Vagina (tissue), 2 donors: ENCODE measurements at places on chromosomes 4 and X.

DNA sequence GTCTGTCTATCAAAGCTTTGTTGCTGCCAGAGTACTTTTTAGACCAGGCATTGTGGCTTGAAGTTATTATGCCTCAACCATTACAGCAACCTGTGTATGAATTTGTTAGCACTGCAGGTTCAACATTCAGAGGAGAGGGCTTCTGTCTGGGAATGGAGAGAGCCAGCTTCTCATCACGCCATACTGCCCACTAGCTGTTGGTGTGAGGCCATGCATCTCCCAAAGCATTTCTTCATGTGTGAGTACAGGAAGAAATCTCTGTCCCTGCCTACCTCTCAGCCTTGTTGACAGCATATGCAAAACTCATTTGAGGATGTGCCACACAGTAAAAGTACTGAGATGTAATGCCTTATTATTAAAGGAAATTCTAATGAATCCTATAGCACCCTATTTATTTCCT, 76.9 kb upstream of the PPARGC1A start:
- DNase-seq: no peak

- no peak for DNase-seq
Observed at GRCh38 chrX:71301195-71301924, at the start of gene ITGB1BP2. Gene ITGB1BP2 (plus strand): TSS chrX:71301750. CDS start chrX:71301807, 57 bp downstream.

GRCh38 chr4:72744103-72744725, 175.2 kb upstream of the ADAMTS3 start:
- no peak for DNase-seq

GRCh38 chrX:78624426-78624825, 34.7 kb downstream of the RTL3 start:
- no peak for DNase-seq

DNA sequence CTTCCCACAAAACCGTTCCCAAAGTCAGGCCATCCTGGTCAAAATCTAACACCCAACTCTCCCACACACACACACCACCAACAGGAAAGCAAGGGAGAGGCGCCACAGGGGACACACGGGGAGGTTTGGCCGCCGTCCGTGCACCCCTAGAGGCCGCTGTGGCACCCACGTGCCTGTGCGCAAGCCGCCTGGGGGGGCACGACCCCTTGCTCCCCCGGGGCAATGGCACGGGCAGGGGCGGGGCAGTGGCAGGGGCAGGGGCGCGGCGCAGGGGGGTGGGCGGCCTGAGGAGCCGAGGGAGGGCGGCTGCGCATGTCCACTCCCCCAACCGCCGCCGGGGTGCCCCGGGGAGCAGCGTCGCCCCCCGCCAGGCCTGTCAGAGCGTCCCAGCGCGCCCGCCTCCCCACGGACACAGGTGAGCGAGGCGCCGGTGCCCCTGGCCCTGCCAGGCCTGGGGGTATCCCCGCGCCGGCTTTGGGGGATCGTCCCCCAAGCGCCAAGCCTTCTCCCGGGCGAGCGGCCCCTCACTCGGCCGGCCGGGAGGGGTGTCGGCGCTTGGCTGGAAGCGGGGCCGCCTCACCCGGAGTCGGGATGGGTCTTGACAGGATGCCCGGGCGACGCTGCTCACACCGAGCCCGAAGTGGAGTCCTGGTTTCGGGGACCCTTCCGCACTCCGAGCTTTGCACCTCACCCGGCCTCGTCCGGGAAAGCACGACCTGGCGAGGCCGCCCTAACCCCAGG, at the start of gene ERAS:
Gene ERAS (plus strand): TSS at position 379 of the 741 bp plus-strand sequence. CDS start 2,611 bp downstream, outside the sequence.
- DNase-seq: no peak
